Fibroblast of lung (primary cell): ENCODE measurements at places on chromosomes 6 and 20. TPM values are rescaled to one million over a fixed set of nuclear protein-coding genes. Genes with fewer than 3 reads are reported as not detected.

DNA sequence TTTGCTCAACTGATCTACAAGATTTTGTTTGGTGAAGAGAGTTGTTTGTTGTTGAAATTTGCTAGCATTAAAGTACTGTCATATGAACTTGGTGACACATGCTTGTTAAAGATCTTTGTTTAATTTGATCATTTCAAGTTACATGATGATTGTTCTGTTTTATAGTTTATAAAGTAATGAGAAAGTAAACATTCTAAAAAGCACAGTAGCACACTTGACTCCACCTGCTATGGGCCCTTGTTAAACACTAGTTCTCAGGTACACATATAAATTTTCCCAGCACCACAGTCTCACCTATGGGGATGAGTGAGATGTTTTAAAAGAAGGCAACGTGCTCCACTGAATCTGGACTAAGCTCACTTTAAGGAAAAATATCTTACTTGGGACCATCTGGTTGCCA, 14.1 kb downstream of the MCHR2 start:
- no peak overlapping the region for H3K27ac ChIP-seq
- no peaks in the 10 kb centered on the region for H3K36me3 ChIP-seq
- H3K4me1 ChIP-seq = no peaks in the 10 kb centered on the region
- no peak for DNase-seq
- H3K27me3 ChIP-seq = no peaks in the 10 kb centered on the region
- H3K4me3 ChIP-seq = no peak overlapping the region

GRCh38 chr6:14612016-14612980, 494.7 kb downstream of the CD83 start:
- H3K27ac ChIP-seq = no peak overlapping the region
- no peaks in the 10 kb centered on the region for H3K36me3 ChIP-seq
- no peak overlapping the region for H3K4me3 ChIP-seq
- H3K4me1 ChIP-seq = no peaks in the 10 kb centered on the region
- DNase-seq = peak; percentile 27

RNF182 gene
- 2.5 and 2.6 TPM in 2 replicates for total RNA-seq

DNA sequence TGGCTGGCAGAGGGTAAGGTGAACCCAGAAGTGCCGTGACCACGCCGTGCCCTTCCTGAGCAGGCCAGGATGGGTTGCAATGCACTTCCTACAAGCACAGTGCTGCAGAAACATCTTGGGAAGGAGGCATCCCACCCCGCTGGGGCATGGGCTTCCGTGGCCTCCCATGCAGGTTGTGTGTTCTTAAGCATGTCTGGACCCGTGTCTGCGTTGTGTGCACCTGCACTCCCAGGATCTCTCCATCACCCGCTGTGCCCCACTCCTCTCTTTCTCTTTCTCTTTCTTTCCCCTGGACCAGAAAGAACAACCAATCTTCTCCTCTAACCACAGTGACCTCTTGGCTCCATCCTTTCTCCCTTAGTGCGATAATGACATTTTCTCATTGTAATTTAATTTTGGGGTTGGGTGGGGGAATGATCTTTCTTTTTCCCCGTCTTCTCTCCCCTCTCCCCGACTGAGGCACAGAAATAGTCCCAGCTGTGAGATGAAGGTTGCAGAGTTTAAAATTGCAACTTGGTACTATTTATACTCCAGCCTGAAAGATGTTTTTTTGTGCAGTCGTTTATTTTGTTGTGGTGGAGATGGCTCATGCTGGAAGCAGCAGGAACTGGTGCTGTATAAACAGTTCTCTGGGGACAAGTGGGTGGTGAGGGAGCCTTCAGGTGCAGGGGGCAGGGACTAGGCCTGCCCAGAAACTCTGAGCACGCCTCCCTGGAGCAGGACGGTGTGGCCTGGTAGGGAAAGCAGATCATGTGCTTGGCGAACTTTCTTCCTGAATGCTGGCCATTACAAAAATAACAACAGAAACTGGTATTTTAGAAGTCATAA, 20.5 kb downstream of the BCAS4 start:
- DNase-seq = peak; percentile 71
- no peak overlapping the region for H3K4me3 ChIP-seq
- H3K27ac ChIP-seq = no peak overlapping the region
- no peaks in the 10 kb centered on the region for H3K36me3 ChIP-seq
- H3K27me3 ChIP-seq = no peaks in the 10 kb centered on the region

- H3K4me1 ChIP-seq = peaks cover 2% of the 10 kb centered on the region
- peak; percentile 44 for DNase-seq
- H3K36me3 ChIP-seq = no peaks in the 10 kb centered on the region
- no peak overlapping the region for H3K27ac ChIP-seq
Measured at GRCh38 chr6:85394853-85395538, 54.9 kb upstream of the NT5E start.

KCNK15 gene
- 1.8 and 4.1 TPM in 2 replicates for total RNA-seq

- DNase-seq = no peak
- H3K4me1 ChIP-seq = peaks cover 17% of the 10 kb centered on the region
- H3K36me3 ChIP-seq = no peaks in the 10 kb centered on the region
- H3K27me3 ChIP-seq = no peaks in the 10 kb centered on the region
- H3K27ac ChIP-seq = no peak overlapping the region
- no peak overlapping the region for H3K4me3 ChIP-seq
Measured at GRCh38 chr6:149084026-149084425, 233.5 kb upstream of the TAB2 start.

GRCh38 chr20:35021063-35021462, 65.4 kb downstream of the MYH7B start:
- no peak for DNase-seq
- no peak overlapping the region for H3K4me3 ChIP-seq
- peaks cover 17% of the 10 kb centered on the region for H3K36me3 ChIP-seq

DNA sequence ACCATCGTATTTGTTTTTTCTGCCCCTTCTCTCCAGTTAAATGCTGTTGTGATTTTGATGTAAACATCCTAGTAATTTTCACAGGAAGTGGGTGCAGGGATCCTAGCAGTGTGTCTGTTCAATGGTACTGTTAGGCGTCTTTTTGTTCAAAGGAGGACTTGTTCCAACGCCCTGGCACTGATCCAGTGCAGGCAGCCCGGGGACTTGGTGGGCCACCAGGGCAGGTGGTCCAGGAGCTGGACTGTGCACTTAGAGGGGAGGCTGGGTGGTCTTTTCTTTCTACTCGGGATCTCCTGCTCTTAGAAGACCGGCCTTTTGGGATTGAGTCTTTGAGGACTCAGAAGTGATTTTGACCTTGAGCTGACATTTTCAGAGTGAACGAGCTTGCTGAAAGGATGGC, 41.1 kb upstream of the NKX2-2 start:
- H3K36me3 ChIP-seq = no peaks in the 10 kb centered on the region
- no peak overlapping the region for H3K27ac ChIP-seq
- no peak for DNase-seq

DNA sequence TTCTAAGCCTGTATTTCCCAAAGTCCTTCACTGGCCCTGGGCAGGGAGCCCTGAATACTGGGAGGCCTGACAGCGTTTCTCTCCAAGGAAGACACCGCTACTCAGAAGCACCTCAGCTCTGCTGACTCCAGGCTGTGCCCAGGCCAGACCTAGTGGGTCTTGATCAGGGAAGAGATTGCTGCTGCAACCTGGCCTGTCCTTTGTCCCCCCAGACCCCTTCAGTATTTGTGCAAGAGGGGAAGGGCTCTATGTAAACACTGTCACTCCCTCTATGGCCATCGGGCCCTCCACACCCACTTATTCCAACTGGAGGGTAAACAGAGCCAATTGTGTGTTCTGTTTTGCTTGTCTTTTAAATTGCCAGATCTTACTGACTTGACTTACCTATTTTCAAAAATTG, 20.6 kb downstream of the PLEKHG1 start:
- no peak overlapping the region for H3K27ac ChIP-seq
- no peak for DNase-seq
- H3K4me3 ChIP-seq = no peak overlapping the region
- no peaks in the 10 kb centered on the region for H3K4me1 ChIP-seq
- H3K27me3 ChIP-seq = no peaks in the 10 kb centered on the region

DNA sequence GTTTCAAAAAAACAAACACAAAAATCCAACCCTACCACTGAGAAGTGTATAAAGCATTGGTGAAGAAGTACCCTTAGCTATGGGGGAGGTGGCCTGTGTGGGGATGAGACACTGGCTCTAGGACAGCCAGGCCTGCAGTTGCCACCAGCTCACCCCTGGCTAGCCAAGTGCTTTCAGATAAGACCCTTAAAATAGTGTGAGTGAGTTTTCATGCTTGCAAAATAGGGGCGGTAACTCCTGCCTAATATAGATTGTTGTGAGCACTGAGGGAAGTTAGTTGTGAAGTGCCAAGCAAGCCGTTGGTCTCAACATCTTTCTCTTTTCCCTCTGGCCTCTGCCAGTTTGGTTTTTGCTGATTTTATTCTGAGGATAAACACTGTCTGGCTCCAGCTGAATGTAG, 11.3 kb downstream of the PPP1R3G start:
- H3K4me3 ChIP-seq = no peak overlapping the region
- peak; percentile 22 for DNase-seq
- no peak overlapping the region for H3K27ac ChIP-seq
- no peaks in the 10 kb centered on the region for H3K36me3 ChIP-seq
- H3K4me1 ChIP-seq = peaks cover 7% of the 10 kb centered on the region

DNA sequence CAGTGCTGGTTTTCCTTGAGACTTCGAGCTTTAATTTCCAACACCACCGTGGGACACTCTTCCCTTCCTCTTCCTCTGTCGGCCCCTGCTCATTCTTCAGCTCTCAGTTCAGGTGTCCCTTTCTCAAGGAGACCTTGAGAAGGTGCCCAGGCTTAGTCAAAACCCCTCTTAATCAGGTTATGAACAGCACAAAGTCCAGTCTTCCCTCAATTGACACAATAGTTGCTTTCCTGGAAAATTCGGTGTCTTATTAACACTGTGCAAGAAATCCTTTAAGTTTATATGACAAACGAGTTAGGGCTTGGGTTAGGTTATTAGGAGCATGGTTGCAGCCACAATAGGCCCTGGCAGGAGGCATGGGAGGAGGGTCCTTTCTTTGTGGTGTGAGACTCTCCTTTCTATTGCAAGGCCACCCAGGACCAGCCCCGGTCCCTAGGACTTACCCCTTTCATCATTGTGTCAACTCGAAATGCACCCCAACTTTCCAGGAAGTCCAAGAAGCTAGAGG, 1.5 kb upstream of the NSFL1C start:
- peaks cover 3% of the 10 kb centered on the region for H3K27me3 ChIP-seq
- H3K36me3 ChIP-seq = no peaks in the 10 kb centered on the region
- DNase-seq = no peak
- H3K4me3 ChIP-seq = no peak overlapping the region
- H3K27ac ChIP-seq = no peak overlapping the region

GRCh38 chr6:148239801-148240460, 102.7 kb upstream of the SASH1 start:
- no peak overlapping the region for H3K27ac ChIP-seq
- H3K27me3 ChIP-seq = no peaks in the 10 kb centered on the region
- no peak overlapping the region for H3K4me3 ChIP-seq
- no peaks in the 10 kb centered on the region for H3K4me1 ChIP-seq

HLA-DRB5 gene
- total RNA-seq = not detected in 2 replicates

DNA sequence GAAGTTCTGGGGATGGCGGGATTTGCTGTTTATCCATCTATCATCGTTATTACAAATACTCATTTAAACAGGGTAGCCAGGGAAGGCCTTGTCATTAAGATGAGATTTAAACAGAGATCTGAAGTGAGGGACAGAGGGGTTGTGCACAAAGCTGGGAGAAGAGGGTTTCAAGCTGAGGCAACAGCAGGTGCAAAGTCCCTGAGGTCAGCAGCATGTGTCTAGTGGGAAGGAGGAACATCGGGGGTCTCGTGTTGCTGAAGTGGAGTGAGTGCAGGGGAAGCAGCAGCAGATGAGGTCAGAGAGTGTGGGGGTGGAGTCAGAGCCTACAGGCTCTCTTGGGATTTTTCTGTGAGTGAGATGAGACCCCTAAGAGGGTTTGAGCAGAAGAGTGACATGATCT, 52.0 kb downstream of the CDH22 start:
- no peaks in the 10 kb centered on the region for H3K36me3 ChIP-seq
- no peak overlapping the region for H3K27ac ChIP-seq
- H3K4me1 ChIP-seq = no peaks in the 10 kb centered on the region

NKX2-2 gene
- not detected in 2 replicates for total RNA-seq

DNA sequence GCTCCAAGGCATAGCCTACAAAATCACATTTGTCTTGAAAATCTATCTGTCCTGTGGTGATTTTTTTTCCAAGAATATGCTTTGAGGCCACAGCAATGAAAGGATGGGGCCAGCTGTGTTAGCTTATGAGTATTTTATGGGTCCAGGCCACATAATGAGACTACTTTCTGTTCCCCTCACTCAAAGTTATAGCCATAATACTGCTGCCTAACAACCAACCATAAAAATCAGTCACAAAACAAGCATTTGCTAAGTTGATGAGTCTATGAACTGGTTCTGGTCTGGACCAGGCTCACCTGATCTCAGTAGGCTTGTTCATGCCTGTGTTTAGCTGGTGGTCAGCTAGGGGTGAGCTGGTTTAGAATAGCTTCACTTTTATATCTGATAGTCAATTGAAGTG, 192.5 kb upstream of the PLCB4 start:
- H3K4me3 ChIP-seq = no peak overlapping the region
- H3K36me3 ChIP-seq = no peaks in the 10 kb centered on the region
- DNase-seq = no peak
- H3K4me1 ChIP-seq = no peaks in the 10 kb centered on the region

GRCh38 chr6:11384531-11385309, 152.3 kb upstream of the NEDD9 start:
- H3K27ac ChIP-seq = no peak overlapping the region
- H3K36me3 ChIP-seq = no peaks in the 10 kb centered on the region
- DNase-seq = peak; percentile 69
- no peaks in the 10 kb centered on the region for H3K4me1 ChIP-seq
- no peak overlapping the region for H3K4me3 ChIP-seq

- no peak for DNase-seq
- no peak overlapping the region for H3K27ac ChIP-seq
- H3K27me3 ChIP-seq = no peaks in the 10 kb centered on the region
- no peaks in the 10 kb centered on the region for H3K4me1 ChIP-seq
- H3K36me3 ChIP-seq = no peaks in the 10 kb centered on the region
Measured at GRCh38 chr6:165568326-165568725, 94.7 kb downstream of the PDE10A start.

PNPLA1 gene
- not detected in 2 replicates for total RNA-seq

DNA sequence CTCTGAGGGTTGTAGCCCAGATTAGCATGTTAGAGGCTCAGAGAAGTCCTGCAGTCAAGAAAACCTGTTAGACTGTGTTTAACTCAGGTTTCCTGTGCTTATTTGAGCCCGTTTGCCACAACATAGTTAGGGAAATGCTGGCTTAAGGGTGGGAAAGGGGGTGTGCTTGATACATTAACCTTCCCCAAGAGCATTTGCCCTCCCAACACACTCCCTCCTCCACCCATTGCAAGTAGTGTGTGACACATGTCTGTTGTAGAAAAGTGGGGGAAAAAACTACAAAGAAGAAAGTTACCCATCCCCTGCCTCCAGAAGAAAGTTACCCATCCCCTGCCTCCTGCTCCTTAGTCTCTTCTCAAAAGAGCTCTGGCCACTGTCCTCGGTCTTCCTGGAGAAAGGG, 36.8 kb upstream of the MRPS18A start:
- H3K4me1 ChIP-seq = peaks cover 7% of the 10 kb centered on the region
- H3K27me3 ChIP-seq = peaks cover 12% of the 10 kb centered on the region
- no peak overlapping the region for H3K4me3 ChIP-seq
- no peak overlapping the region for H3K27ac ChIP-seq
- DNase-seq = no peak

- H3K27ac ChIP-seq = no peak overlapping the region
- H3K4me3 ChIP-seq = no peak overlapping the region
- DNase-seq = no peak
- no peaks in the 10 kb centered on the region for H3K36me3 ChIP-seq
- no peaks in the 10 kb centered on the region for H3K4me1 ChIP-seq
- H3K27me3 ChIP-seq = no peaks in the 10 kb centered on the region
Measured at GRCh38 chr6:169577236-169577635, 124.6 kb downstream of the WDR27 start.

- H3K36me3 ChIP-seq = no peaks in the 10 kb centered on the region
- no peak for DNase-seq
- no peaks in the 10 kb centered on the region for H3K27me3 ChIP-seq
- no peak overlapping the region for H3K27ac ChIP-seq
- H3K4me1 ChIP-seq = peaks cover 3% of the 10 kb centered on the region
- no peak overlapping the region for H3K4me3 ChIP-seq
Measured at GRCh38 chr6:18445228-18445627, 58.1 kb downstream of the RNF144B start.
